ENCODE measurements at places on chromosomes 4 and X.

- H3K36me3 ChIP-seq: no peaks in the 10 kb centered on the region
- DNase-seq: peak; percentile 76
- H3K27me3 ChIP-seq: no peaks in the 10 kb centered on the region
- H3K27ac ChIP-seq: no peak overlapping the region
- H3K4me1 ChIP-seq: 0 out of 2 replicates have a peak, but pooled peaks cover 2% of the 10 kb centered on the region
- H3K4me3 ChIP-seq: no peak overlapping the region
Observed at GRCh38 chr4:77994194-77994721, 62.9 kb upstream of the FRAS1 start.

GRCh38 chrX:55127692-55128091 is 38.9 kb downstream of the PAGE2 start:
- H3K36me3 ChIP-seq: no peaks in the 10 kb centered on the region
- H3K27me3 ChIP-seq: no peaks in the 10 kb centered on the region
- DNase-seq: no peak
- no peaks in the 10 kb centered on the region for H3K4me1 ChIP-seq

DNA sequence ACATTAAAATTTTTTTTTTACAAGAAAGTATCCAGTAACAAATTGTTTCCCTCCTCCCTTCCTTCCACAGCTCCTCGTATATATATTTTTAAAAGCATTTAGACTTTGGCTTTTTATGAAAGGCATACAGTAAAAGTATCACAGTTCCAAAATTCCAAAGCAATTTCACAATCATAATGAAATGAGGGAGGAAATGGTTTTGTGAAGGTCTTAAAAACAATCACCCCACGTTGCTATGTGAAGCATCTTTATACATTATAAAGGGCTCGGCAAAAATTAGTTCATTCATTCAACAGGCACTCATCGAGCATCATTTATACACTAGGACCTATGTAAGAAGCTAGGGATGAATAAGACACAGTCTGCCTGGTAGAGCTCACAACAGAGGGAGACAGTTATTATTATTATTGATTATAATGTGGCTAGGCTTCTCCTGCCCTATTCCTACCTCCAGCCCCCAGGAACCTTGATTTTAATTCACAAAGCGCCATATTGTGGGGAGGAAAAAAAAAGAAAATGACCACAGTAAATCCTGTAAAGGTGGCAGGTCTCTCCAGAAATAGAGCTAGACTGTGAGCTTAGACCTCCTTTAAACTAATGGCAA is 239.9 kb downstream of the MAML3 start:
- H3K27me3 ChIP-seq: no peaks in the 10 kb centered on the region
- no peak overlapping the region for H3K4me3 ChIP-seq
- DNase-seq: no peak
- H3K4me1 ChIP-seq: no peaks in the 10 kb centered on the region
- no peak overlapping the region for H3K27ac ChIP-seq

DNA sequence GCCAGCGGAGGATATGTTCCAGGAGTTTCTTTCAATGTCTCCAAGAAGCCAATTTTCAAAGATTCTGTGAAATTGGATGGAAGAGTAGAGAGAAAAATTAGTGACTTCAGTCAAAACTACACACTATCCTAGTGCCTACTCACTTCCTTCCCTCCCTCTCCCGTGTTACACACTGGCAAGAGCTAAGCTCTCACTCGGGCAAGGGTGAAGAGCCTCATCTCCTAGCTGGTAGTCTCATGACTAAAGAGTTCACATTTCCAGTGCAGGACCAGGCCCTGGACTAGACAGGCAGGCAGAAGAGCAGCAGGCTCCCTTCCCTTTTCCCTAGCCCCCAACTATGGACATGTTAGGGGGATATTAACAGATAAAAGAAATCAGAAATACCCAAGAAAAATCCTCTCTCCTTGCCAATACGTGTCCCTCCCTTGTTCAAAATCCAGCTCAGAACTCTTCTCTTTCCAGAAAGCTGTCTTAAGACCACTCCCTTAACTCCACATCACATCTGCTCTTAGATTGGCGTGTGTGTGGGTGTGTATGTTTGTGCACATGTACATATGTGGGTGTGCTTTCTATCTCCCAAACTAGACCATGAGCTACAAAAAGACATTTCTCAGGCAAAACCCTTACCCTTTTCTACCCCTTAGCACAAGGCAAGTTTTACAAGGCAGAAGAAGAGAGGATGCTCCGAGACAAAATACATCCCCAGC is 29.9 kb downstream of the ZDHHC9 start:
- H3K4me1 ChIP-seq: no peaks in the 10 kb centered on the region
- H3K4me3 ChIP-seq: no peak overlapping the region
- no peak overlapping the region for H3K27ac ChIP-seq
- DNase-seq: no peak
- H3K27me3 ChIP-seq: no peaks in the 10 kb centered on the region

- H3K27ac ChIP-seq: no peak overlapping the region
- no peaks in the 10 kb centered on the region for H3K27me3 ChIP-seq
- H3K36me3 ChIP-seq: no peaks in the 10 kb centered on the region
Observed at GRCh38 chr4:189659287-189659686, 281.4 kb upstream of the FRG1 start.

GRCh38 chr4:48324281-48324680 is 17.0 kb upstream of the SLAIN2 start:
- no peak overlapping the region for H3K27ac ChIP-seq
- H3K4me1 ChIP-seq: no peaks in the 10 kb centered on the region
- H3K27me3 ChIP-seq: no peaks in the 10 kb centered on the region
- H3K36me3 ChIP-seq: no peaks in the 10 kb centered on the region

DNA sequence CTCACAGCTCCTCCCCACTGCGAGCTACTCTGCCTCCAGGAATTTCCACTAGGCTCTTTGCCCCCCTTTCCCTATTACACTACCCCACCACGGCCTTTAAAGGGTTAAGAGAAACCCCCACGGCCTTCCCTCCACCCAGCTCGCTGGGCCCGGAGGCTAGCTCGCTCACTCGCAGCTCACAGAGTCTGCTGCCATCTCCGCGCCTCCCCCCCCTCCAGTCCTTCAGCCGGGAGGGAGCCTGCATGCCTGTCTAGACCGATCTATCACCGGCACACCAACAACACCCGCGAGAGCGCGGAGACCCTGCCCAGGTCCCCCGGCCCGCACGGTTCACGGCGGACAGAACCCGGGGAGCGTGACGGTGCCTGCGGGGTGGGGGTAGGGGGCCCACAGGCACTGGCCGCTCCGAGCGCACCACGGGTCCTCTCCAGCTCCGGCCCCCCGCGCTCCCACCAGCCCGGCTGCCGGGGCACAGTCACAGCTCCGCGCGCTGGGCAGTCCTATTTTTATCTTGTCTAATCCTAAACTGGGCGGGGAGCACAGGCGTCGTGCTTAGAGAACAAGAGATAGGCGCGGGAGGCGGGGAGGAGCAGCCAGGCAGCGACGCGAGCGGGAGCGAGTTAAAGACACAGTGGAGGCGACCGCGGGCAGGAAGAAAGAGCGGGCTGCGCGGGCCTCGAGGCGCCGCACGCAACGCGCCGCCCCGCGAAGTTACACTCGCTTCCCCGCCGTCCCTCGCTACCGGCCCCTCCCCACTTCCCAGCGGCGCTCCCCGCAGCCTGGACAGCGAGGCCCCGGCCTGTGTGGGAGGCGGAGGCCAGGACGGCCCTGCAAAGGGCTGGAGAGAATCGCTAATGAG is 3.5 kb downstream of the BCOR start:
- H3K36me3 ChIP-seq: no peaks in the 10 kb centered on the region
- H3K4me1 ChIP-seq: peaks cover 3% of the 10 kb centered on the region
- no peak for DNase-seq
- no peak overlapping the region for H3K27ac ChIP-seq
- no peaks in the 10 kb centered on the region for H3K27me3 ChIP-seq

DNA sequence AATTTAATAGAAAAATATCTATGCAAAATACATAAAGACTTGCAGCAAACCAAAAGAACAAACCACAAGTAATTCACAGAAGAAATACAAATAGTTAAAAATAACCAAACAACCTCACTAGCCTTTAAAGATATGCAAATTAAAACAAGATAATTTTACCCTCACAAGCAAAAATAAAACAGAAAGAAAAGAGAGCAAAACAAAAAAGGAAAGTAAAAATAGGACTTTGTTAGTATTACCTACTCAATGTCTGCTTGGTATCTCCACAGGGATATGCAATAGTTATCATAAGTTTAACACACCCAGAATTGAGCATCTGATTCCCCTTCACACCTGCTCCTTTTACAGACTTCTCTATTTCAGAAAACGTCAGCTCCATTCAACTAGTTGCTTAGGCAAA is 737.5 kb upstream of the MAGEB2 start:
- H3K27me3 ChIP-seq: no peaks in the 10 kb centered on the region
- H3K4me1 ChIP-seq: no peaks in the 10 kb centered on the region
- H3K4me3 ChIP-seq: no peak overlapping the region
- DNase-seq: no peak

DNA sequence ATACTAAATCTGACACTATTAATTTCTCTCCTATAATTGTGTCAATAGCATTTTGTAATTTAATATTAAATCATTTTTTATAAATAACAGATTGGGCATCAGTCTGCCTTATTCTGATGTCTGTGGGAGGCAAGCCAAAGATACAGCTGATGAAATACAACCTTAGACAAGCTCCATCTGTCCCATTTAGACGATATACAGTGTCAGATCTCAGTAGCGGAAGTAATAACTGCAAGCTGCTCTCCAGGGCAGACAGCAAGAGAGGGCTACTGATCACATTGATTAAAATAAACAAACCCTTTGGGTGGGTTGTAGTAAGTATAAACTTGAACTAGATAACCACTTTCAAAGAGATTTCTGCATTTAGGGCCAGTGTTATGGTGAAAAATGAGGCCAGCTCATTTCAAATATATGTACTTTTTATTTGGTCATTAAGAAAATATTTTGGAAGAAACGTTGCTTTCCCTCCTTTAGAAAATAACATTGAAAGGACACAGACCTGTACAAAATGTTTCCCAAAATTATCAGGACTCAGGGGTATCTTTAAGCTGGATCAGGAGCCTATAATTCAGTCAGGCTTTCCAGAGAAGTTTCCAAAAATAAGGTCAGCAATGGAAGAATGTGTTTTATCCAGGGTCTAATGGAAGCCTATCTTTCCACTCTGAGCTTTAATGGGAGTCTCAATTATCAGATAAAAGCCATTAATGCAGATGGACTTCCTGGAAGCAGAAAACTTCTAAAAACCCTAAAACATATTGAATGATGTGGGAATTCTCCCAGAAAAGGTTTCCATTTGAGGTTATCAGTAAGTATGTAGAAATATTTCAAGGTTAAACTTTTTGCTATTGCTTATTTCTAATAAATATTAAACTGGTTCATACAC is 1028.8 kb upstream of the IGFBP7 start:
- H3K4me1 ChIP-seq: no peaks in the 10 kb centered on the region
- H3K27ac ChIP-seq: no peak overlapping the region
- no peaks in the 10 kb centered on the region for H3K36me3 ChIP-seq
- DNase-seq: no peak
- no peak overlapping the region for H3K4me3 ChIP-seq

GRCh38 chrX:15816886-15817285 is 26.6 kb downstream of the ZRSR2 start:
- H3K4me3 ChIP-seq: no peak overlapping the region
- no peak overlapping the region for H3K27ac ChIP-seq
- H3K36me3 ChIP-seq: no peaks in the 10 kb centered on the region

GRCh38 chrX:150513544-150513943 is 54.9 kb upstream of the MTM1 start:
- no peaks in the 10 kb centered on the region for H3K36me3 ChIP-seq
- DNase-seq: no peak
- no peak overlapping the region for H3K27ac ChIP-seq
- no peak overlapping the region for H3K4me3 ChIP-seq

DNA sequence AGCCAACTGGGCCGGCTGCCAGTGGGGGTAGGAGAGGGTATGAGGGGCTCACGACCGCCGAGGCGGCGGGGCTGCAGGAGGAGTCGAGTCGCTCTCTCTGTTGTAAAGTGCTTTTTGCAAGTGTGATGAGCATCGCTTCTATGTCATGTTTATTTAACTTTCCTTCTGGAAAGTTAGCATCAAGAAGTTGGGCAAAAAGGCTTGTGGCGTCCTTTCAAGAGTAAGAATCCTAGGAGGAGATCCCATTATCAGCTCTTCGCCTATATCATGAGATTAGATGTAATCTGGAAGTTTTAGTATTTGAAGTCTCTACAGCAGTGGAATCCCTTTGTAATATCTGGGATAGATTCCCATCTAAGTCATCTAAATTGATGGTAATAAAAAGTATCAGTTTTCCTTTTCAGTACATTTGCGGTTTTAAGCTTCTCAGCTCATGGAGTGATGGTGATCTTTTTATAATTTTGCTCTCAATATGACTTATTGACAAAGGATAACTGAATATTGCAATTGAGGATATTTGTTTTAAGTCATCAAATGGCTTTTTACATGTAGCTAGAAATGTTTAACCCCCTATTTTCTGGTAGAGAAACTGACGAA is 1.7 kb downstream of the GALNT7 start:
- peak overlapping the region; percentile 87 for H3K4me3 ChIP-seq
- H3K27me3 ChIP-seq: no peaks in the 10 kb centered on the region
- no peaks in the 10 kb centered on the region for H3K36me3 ChIP-seq
- DNase-seq: no peak
- H3K27ac ChIP-seq: no peak overlapping the region
- peaks cover 9% of the 10 kb centered on the region for H3K4me1 ChIP-seq

DNA sequence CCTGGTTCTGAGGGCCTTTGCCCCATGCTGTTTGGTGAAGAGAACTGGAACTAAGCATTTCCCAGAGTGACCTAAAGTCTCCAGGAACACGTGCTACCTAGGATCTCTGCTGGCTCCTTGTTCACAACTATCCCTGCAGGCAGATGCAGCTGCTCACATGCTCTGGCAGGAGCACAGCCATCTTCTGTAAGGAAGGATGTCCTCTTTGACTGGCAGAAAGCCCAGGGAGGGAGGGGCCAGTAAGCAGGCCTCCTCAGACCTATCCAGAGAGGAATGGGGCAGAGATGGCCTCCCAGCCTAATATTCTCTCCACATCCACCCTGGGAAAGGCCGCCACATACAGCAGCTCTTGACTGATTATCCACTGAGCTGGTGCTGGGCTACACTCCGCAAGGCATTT is 142.8 kb upstream of the EOLA2 start:
- H3K4me3 ChIP-seq: no peak overlapping the region
- no peaks in the 10 kb centered on the region for H3K4me1 ChIP-seq
- no peaks in the 10 kb centered on the region for H3K27me3 ChIP-seq
- H3K27ac ChIP-seq: no peak overlapping the region
- DNase-seq: no peak
- H3K36me3 ChIP-seq: no peaks in the 10 kb centered on the region

GRCh38 chr4:113423631-113424030 is 337.9 kb downstream of the CAMK2D start:
- no peaks in the 10 kb centered on the region for H3K27me3 ChIP-seq
- no peaks in the 10 kb centered on the region for H3K4me1 ChIP-seq
- no peak overlapping the region for H3K27ac ChIP-seq
- DNase-seq: no peak
- no peaks in the 10 kb centered on the region for H3K36me3 ChIP-seq
- H3K4me3 ChIP-seq: no peak overlapping the region

DNA sequence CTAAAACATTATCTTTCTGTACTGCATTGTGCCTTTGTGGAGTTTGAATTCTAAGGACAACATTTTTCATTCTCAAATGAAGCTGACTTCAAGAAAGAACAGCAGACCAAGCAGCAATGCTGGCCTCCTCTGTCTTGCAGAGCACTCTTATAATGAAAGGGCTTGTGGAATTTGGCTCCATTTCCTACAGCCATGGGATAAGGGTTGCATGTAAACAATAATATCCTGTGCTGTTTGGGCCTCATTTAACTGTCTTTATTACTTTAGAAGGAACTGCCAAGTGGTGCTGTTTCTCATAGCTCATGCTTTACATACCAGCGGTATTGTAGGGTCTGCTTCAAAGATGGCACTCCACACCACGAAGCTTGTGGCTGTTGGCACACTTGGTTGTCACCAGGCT is 111.4 kb upstream of the EOLA2 start:
- no peak overlapping the region for H3K27ac ChIP-seq
- DNase-seq: no peak
- no peaks in the 10 kb centered on the region for H3K4me1 ChIP-seq
- no peak overlapping the region for H3K4me3 ChIP-seq
